A549 treated with Hydrocortisone at 1 μM for 4 hours (cell line): ENCODE measurements at places on chromosomes 5 and 9. TPM values are rescaled to one million over a fixed set of nuclear protein-coding genes. Genes with fewer than 3 reads are reported as not detected.

SLC36A2 gene
- not detected in 5 replicates for total RNA-seq

HNRNPAB gene
- total RNA-seq, result 300 to 340 TPM (median 314 TPM) in 5 replicates

PCDHB10 gene
- 0.03 to 0.06 TPM (median 0.05 TPM) in 3 of 5 replicates, not detected in the others for total RNA-seq

HMCN2 gene
- total RNA-seq, result 0.02 to 0.16 TPM (median 0.10 TPM) in 4 of 5 replicates, not detected in the other

RNF183 gene
- total RNA-seq, result not detected in 5 replicates
